ENCODE measurements at places on chromosomes 1 and 21.

- peak; percentile 6 for DNase-seq
Measured at GRCh38 chr1:154104433-154105082, 50.3 kb downstream of the NUP210L start.

- DNase-seq, result no peak
Measured at GRCh38 chr1:71593523-71593922, 512.7 kb upstream of the ZRANB2 start.

DNA sequence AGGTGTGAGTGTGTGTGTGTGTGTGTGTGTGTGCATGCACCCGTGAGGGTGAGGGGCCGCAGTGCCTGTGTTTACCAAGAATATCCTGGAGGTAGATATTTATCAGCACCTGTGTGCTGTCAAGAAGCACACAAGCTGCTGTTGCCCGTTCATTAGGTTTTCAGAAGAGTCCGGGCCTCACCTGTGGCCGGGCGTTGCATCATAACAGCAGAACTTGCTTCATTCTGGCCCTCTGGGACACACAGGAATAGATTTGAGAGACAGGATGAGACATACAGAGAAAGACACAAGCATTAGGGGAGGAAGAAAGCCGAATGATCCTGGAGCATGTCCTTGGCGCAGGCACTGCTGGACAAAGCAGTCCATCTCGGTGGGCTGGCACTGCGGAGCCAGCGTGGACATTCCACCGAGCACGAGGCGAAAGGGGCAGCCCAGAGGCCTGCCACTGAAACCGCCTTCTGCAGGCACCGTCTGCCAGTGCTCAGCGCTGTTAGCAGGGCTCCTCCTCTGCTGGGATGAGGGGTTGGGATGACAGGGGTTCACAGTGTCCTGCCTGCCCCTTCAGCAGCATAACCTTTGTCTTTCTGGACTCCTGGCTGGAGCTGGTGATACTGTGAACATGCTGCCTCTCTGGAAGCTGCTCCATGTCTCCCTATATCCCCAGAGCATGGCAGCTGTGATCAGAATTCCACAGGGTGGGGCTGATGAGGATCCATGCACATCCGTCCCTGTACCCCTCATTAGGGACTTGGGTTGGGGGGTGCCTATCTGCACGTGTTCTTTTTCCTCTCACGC is 81.1 kb downstream of the PEX14 start:
- peak; percentile 37 for DNase-seq

GRCh38 chr1:26302733-26303405 is 3.6 kb downstream of the UBXN11 start:
- DNase-seq, result no peak

GRCh38 chr21:26057477-26058170 is 112.9 kb downstream of the APP start:
- no peak for DNase-seq

DNA sequence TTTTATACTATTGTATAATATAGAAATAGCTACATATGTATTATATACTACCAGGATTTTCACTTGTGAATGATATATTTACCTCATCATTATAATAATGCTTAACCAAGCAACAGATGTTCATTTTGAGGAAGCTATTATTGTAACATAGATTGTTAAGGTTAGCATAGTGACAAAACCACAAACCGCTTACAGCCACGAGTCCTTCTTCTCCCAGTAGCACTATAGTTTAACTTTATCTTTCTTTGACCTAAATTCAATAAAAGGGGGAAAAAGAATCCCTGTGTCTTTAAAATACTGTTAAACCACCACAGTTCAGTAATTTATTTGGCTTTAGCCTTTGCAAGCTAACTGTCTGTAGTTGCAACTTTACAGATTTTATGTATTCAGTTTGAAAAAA is 1039.4 kb upstream of the B3GALT2 start:
- DNase-seq, result no peak

GRCh38 chr1:202252271-202252670 is 58.7 kb downstream of the LGR6 start:
- no peak for DNase-seq

DNA sequence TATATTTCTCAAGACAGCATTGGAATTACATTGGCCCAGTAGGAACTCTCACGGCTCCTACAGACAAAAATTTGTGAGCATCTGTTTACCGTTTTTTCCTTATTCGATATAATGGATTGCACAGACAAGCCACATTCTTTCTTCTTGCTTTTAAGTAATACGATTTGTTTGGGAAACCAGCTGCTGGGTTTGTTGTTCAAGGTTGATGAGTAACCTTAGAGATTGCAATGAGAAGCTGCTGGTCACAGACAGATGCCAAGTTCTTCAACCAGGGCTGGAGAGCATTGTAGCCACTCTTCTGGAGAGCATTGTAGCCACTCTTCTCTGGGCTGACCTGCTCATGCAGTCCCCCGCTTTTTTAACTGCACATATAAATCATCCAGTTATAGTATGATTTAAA is 1.4 kb upstream of the MIA3 start:
- DNase-seq, result no peak

GRCh38 chr1:99979091-99979490 is 9.3 kb downstream of the SLC35A3 start:
- no peak for DNase-seq

- DNase-seq, result no peak
Measured at GRCh38 chr1:188423073-188423472, 1594.3 kb downstream of the PLA2G4A start.

- no peak for DNase-seq
Measured at GRCh38 chr1:55064071-55064581, 24.8 kb downstream of the PCSK9 start.

GRCh38 chr1:208923946-208924720 is 659.4 kb upstream of the CAMK1G start:
- no peak for DNase-seq

DNA sequence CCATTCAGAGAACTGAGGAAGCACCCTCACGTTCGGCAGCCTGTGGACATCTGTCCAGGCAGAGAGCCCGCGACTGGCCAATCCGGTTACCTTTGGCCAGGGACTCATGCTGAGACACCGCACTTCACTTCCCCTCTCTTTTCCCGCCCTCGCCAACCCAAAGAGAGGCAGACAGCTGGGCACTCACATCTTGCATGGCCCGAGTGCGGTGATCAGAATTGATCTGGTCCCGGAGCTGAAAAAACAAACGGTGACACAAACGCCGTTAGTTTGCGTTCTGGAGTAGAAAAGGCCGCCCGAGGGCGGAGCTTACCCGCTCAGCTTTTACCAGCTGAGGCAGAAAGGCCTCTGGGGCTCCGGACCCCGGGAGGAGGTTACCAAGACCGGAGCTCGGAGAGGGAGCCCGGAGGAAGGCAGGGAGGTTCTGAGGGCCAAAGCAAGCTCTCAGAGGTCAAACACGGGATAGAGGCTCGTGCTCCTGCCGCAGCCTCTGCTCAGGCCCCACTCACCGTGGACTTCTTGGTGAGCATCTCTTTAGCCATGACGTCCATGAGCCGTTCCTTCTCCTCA is 376 bp downstream of the SF3A3 start:
- no peak for DNase-seq

DNA sequence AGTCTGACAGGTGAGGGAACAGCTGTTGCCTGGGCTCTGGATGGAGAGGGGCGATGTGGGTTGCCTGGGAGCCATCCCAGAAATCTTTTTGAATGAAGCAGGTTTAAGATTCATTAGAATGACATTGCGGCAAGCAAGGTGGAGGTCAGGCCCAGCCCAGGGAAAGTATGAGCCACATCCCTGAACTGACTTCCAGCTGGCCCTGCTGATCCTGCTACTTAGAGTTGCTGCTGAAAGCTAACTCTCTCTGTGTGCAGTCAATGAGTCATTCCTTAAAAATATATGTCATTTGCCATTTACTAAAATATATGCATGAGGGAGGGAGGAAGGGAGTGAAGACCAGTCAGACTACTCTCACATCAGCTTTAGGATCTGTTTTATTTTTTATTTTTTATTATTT is 54.3 kb upstream of the RAB3GAP2 start:
- peak; percentile 54 for DNase-seq

DNA sequence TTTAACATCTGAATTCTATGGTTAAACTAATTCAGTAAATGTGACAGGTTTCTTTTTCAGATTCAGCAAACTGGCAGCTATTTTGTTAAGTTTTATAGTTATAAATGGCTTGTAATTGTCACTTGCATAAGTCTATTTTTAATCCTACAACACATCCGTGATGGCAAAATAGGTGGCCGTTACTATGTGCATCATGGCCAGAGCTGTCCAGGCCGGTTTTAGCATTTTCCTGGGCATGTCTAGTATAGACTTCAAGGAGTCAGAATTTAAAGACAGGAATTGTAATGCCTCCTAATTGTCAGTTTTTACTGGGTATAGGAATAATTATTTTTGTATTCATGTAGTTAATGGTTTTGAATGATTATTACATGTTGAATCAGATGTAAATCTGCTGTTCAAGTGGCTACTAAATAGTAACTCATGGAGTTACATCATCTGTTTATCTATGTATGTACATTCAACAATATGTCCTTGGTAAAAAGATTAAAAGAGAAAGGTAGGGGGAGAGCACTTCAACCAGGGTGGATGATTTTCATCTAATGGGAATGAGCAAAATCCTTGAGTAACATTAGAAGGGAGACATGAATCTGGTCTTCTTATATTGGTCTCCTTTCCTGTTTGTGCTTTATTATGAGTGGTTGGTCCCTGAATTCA is 3.2 kb upstream of the B3GALT2 start:
- no peak for DNase-seq

- DNase-seq, result peak; percentile 67
Measured at GRCh38 chr1:232462213-232462612, 167.7 kb downstream of the SIPA1L2 start.

GRCh38 chr1:229035748-229036082 is 235.2 kb upstream of the RAB4A start:
- no peak for DNase-seq

DNA sequence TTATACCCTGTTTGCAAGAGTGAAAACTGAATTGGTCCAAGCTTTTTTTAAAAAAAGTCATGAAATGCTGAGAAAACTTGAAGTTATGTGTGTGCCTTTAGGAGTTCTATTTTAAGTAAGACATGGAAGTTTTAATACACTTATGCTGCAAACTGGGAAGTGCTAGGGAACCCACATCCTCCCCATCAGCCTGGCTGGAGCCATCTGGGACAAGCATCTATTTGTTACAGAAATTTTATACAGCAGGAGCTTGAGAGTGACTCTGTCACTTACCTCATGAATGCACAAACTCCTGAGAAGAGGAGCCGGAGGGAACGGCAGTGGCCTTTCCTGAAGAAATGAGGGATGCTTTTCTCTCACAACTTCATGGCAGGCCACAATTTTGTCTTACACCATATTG is 78.2 kb upstream of the SLC44A3 start:
- DNase-seq, result no peak

- DNase-seq, result peak; percentile 76
Measured at GRCh38 chr1:160739098-160739511, at the start of gene SLAMF7. SLAMF7 (plus strand) TSS chr1:160739247; CDS start chr1:160739302, 55 bp downstream.

DNA sequence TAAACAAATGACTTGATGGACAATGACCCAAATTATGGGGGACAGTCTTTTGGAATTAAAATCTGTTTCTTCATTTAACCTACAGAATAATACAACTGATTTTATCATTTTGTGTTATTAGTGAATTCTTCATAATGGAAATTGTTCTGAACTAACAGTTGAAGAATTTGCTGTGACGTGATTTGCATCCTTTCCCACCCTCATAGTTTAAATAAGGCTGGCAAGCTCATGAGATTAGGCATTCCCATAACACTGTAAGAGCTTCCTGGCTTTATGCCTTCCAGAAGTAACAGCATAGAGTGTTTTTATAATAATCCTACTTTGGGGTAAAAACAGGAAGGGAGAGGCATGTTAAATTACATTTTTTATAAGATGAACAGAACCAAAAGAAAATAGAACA is 95.7 kb downstream of the ATP6V1G3 start:
- peak; percentile 61 for DNase-seq

DNA sequence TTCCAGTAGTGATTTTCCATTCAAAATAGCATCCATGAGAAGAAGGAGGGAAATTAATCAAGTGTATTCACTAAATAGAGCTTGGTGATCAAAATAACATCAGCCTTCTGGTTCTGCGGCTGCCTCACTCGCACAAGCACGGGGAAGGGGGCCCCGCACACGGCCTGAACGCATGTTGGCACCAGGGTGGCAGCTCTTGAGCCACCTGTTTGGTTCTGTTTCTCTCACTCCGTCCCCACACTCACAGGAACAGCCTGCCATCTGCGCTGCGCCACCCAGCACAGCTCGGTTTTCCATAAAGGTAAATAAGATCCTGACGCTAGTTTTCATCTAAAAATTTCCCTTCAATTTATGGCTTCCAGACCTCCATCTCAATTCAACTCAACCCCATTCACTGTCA is 49.4 kb downstream of the TIAM1 start:
- DNase-seq, result no peak

DNA sequence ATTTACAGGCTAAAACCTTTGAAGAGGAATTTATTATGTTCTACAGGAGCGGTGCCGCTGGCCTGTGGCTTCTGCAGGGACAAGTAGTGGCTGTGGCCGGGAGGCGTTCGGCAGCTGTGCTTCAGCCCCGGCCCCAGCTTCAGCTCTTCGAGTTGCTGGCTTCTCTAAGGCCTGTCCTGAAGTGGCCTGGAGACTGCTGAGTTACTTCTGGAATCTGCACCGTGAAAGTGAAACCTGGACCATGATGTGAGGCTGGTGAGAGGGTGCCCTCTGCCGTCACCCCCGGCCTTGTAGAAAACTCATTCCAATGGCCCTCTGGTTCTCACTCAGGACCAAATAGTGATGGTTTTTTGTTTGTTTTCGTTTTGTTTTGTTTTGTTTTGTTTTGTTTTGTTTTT is 48.1 kb downstream of the PRKCZ start:
- no peak for DNase-seq

GRCh38 chr1:236904892-236905741 is 99.1 kb downstream of the MT1HL1 start:
- peak; percentile 66 for DNase-seq

- DNase-seq, result no peak
Measured at GRCh38 chr1:203057911-203058675, 27.7 kb downstream of the MYOG start.

GRCh38 chr1:213443415-213443814 is 392.4 kb downstream of the RPS6KC1 start:
- DNase-seq, result peak; percentile 81

DNA sequence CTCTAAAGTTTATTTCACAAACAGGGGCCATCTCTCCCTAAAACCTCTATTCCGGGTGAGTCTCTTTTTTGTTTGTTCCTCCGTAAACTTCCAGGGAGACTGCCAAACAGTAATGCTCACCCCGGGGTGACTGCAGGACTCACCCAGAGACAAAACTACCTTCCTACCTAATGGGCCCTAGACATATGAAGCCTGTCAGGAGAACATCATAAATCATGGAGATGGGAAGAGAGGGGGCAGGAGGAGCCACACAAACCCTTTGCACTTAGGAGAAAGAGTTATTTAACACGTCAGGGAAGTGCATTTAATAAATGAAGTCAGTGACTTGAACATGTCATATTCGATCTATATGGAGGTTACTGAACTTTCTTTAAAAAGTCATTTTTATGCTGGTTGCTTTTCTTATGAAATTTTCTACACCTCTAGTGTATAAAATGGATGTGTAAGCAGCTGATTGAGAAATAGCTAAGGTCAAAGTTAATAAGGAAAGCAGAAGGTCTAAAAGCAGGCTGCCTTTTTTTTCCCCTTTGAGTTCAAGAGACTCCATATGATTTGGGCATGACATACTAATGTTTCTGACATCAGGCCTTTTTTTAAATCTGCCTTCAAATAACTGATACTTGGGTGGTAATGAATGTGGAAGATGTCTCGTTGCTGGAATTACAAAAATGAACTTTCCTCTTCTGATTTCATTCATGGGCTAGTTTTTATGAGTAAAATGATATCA is 286.9 kb upstream of the USP25 start:
- DNase-seq, result no peak
